ENCODE measurements at places on chromosomes 2 and 18.

GRCh38 chr18:5912566-5912965, 17.2 kb upstream of the TMEM200C start:
- DNase-seq = no peak

DNA sequence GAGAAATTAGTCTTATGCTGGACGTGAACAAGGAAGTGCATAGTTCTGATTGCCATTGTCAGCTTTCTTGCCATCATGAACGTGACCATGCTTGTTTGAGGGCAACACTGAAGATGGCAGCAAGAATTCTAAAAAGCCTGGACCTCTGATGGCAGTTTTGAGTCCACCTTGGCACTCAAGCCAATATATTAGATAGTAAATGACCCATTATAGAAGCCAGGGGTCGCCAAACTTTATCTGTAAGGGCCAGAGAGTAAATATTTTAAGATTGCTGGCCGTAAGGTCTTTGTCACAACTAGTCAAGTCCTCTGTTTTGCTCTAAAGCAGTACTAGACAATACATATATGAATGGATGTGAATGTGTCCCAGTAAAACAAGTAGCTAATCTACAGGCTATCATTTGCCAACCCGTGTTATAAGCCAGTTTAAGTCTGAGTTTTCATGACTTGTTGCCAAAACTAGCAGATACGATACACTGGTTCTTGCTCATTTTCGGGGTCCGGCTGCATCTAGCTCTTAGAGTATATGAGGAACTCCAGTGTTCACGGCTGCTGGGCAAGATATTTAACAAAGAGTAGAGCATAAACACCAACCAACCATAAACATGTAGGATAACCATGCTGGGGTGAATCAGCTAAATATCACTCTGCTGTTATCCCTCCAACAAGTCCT, 73.1 kb upstream of the PELI1 start:
- no peak for DNase-seq

GRCh38 chr2:74694281-74694680, 40.2 kb downstream of the SEMA4F start:
- DNase-seq = no peak

DNA sequence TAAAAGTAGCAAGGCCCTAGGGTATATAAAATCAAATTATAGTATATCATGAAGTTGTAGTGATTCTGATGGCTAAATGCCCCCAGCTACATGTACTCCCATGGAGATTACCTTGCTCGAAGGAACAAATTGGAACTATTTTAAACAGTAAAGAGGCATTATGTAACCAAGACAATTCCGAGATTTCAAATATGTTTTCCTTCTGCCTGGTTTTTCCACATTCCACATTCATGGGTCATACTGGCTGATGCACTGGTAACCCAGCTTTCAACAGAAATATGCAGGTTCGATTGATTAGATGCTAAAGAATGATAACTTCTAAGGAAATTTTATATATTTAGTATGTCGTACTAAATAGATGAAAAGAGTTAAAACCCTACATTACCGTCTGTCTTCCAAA, 62.3 kb upstream of the MGAT4A start:
- DNase-seq = no peak

DNA sequence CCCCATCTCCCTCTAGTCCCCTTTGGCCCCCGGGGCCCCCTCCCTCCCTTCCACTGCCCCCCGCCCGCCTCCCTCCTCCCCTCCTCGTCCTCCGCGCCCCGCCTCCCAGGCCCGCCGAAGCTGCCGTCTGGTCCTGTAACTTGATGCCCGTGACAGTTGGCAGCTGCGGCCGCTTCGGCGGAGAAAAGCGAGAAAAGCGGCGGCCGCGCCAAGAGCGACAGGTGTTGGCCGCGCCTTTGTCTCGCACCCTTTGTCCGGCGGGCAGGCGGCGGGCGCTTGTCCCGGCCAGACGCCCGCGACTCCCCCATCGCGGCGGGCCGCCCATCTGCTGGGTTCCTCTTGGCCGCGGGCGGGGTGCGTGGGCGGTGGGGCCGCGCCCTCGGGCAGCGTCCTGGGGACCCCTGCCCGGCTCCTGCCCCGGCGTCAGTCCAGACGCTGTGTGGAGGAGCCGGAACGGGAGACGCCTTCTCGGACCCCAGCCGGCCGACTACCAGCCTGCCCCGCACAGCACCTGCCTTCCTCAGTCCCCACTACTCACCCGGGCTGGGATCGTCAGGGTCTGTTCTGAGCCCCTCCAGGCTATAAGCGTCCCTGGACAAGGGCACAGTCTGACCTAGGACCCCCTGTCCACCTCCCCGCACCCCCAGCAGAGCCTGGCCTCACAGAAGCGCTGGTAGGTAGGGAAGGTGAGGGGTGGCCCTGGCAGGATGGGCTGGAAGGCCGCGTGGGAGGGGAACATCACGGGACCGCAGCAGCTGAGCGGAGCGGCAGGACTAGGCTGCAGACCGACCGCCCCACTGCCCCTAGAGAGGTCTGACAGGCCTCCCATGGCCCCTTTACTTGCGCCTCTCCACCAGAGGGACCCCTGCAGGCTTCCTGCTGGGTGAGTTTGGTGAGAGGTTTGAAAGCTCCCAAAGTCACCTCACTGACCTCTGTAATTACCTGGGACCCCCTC, 1.2 kb upstream of the HES6 start:
- no peak for DNase-seq

- DNase-seq = no peak
Observed at GRCh38 chr2:7803515-7803914, 878.3 kb upstream of the ID2 start.

- no peak for DNase-seq
Observed at GRCh38 chr2:166609183-166609959, 115.3 kb upstream of the SCN7A start.

DNA sequence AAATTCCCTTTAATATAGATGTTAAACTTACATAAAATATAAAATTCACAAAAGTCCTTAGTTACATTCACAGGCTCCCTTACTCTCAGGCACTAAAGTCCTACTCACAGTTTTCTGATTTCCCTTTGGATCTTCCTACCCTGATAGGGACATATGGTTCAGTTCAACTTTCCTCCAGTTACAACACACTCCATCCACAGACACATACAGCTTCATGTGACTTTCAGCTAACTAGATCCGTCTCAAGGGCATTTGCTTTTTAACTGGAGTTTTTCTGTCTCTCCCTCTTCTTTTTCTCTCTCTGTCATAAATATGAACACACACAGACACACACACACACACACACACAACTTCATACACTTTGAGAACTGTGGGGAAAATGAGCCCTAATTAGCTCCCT, 419.2 kb downstream of the LRP1B start:
- DNase-seq = no peak

- DNase-seq = no peak
Observed at GRCh38 chr18:13800505-13801259, 23.3 kb upstream of the MC5R start.

DNA sequence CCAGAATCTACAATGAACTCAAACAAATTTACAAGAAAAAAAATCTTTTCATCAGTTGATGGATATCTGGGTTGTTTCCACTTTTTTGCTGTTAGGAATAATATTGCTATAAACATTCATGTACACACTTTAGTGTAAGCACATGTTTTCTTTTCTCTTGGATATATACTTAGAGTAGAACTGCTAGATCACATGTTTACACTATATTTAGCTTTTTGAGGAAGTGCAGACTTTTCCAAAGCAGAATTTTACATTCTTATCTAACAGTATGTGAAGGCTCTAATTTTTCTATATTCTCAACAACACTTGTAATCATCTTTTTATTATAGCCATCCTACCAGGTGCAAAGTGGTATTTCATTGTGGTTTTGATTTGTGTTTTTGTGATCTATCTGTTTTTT, 103.6 kb upstream of the RMP24 start:
- DNase-seq = no peak

DNA sequence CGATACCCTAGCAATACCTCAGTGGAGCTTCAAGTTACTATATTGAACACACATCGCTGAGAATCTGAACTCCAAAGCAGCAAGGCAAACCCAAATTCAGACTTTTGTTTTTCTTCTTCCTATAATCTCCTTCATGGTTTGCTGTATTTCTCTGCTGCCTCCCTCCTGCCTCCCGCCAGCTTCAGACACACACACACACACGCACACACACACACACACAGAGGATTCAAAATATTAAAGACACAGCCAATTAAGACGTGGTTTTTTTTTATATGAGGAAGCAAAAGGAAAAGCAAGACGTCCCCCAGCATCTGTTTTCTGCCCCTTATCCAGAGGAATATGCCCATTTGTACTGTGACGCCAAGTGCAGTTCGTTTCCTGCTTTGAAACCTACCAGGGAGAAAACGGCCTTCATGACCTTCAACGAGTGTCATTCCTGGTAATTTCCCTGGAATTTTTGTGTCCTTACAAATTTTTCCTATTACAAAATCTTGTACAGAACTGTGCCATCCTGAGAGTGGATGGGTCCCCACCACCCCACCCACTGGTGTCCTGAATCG, 547.9 kb upstream of the ID2 start:
- no peak for DNase-seq

DNA sequence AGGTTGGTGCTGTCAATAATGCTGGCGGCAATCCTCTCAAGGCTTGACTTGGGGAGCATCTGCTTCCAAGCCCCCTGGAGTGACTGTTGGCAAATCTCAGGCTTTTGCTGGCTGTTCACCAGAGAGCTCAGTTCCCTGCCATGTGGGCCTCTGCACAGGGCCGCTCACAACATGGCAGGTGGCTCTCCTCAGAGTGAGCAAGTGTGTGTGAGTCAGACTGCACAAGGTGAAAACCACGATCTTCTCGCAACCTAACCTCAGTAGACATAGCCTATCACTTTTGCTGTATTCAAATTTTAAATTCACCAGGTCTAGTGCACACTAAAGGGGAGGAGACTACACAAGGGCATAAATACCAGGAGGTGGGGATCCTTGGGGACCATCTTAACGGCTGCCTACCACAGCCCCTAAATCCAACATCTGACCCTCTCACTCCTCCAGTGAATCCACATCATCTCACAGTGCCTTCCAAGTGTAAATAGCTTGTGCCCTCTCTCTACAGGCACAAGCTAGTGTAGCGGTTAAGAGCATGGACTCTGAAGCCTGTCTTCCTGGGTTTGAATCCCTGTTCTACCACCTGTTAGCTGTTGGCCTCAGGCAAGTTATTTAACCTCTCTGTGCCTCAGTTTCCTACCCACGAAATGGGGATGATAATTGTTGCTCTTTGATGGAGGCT, 187.7 kb upstream of the CXCR4 start:
- DNase-seq = no peak

DNA sequence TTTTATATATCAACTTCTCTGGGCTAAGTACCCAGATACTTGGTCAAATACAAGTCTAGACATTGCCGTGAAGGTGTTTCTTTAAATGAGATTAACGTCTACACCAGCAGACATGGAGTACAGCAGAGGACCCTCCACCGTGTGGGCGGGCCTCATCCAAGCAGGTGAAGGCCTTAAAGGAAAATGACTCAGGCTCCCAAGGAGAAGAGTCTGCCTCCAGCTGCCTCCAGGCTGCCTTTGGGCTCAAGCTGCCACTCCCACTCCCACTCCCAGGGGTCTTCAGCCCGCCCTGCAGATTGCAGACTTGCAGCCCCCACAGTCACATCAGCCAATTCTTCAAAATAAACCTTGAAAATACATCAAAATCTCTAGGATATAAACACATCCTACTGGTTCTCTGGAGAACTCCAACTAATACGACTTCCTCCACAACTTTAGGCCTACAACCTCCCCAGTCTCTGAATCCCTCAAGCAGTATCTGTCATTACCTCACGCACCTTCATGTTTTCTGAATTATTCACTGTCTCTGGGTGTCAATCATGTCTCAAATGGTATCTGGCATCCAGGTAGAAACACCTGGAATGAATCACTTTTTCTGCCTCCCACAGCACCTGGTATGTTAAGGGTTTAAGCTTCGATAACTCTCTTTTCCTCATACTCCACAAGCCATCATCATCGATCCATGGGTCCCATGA, 6.9 kb downstream of the ITGB1BP1 start:
- DNase-seq = no peak

Measured in non-pigmented ciliary epithelial cell (primary cell).